A673 (cell line): ENCODE measurements at places on chromosomes 4 and X.

GRCh38 chr4:15244354-15244753, 183.5 kb upstream of the C1QTNF7 start:
- no peak for DNase-seq

DNA sequence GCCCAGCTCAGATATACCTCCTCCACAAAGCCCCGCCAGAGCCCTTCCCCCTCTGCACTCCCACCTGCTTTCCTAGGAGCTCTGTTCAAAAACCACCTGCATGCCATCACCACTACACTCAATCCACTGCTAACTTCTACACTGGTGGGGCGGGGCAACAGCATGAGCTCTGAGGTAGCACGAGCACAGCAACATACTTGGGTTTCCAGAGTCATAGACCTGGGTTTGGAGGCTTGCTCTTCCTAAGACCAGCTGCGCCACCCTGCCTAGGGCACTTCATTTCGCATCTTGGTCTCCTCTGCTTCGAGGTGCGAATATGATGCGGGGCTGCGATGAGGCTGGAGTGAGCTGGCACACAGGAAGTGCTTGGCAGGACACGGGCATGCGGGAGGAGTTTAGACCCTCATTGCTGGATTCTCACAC, 3.6 kb downstream of the SASH3 start:
- no peak for DNase-seq

- DNase-seq, result no peak
Observed at GRCh38 chrX:84118315-84118714, 69.7 kb downstream of the RPS6KA6 start.

DNA sequence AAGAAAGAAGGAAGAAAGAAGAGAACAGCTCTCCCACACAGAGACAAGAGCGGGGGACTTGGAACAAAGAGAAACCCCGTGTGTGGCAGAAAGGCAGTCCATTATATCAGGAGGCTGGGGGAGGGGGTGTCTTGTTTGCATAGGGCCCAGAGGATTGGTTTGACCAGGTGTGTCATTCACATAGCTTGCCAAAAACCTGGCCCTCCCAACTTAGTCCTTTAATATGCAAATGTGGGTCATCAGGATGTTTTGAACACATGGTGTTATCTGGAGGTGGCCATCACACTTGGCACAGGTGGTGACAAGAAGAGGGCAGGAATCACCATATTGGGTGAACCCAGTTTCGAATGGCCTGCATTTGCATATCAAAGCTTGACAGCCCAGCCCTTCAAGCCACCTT, 111.7 kb downstream of the LINC00632 start:
- no peak for DNase-seq

DNA sequence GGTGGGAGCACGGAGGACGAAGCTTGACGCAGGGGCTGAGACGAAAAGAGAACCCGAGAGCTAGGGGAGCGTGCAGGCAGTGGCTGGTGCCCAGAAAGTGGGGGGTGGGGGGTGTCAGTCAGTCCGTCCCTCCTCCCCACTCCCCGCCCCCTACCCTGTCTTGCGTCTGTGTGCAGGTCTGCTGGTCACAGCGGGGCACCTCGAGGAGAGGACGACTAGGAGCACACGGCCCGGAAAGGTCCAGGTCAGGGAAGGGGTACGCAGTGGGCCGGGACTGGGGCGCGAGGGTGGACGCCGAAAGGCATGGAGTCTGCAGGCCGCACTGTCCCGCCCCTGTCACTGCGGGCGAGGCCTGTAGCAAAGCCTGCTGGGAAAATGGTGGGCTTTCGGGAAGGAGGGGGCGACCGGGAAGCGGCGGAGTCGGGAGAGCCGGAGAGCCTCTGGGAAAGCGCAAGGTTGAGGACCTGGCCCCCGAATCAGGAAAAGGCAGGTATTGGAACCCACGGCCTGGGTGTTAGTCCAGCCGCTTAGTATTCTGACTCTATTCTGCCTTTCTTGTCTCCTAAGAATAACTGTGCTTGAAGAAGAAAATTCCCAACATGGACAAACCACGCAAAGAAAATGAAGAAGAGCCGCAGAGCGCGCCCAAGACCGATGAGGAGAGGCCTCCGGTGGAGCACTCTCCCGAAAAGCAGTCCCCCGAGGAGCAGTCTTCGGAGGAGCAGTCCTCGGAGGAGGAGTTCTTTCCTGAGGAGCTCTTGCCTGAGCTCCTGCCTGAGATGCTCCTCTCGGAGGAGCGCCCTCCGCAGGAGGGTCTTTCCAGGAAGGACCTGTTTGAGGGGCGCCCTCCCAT, 769 bp downstream of the TCEAL1 start:
- peak; percentile 73 for DNase-seq

- no peak for DNase-seq
Observed at GRCh38 chr4:13984991-13985800, 357.7 kb upstream of the BOD1L1 start.

GRCh38 chrX:20906571-20906970, 467.6 kb upstream of the CNKSR2 start:
- no peak for DNase-seq

DNA sequence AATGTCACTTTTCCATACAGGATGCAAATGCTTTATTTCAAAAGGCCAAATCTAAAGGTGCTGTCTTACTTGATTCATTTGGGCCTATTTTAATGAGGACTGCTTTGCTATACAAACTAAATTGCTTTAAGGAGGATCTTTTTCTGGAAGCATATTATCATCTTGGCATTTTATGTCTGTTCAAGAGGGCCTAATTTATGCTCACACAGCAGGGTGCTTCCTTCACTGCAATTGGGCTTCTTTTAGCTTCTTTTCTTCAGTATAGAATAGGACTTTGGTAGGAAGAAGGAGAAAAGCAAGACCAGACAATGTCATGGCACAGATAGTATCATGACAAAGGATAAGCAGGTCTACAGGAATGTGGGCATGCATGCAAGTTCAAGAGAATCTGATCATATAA, 222.4 kb upstream of the ANKRD50 start:
- peak; percentile 95 for DNase-seq

DNA sequence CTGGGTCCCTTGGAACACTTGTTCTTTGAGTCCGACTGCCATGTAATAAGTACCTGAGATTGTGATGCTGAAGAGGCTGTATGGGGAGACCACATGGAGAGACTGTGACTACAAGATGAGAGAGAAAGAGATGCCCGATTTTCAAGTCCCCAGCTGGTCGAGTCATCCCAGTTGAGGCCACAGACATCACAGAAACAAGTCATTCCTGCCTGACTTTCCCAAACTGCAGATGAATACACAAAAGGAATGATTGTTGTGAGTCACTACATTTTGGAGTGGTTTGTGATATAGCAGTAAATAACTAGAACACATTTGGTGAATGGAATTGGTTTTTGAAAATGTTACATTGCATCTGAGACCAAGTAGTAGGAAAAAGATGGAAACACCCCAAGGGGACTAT, 9.0 kb upstream of the YIPF7 start:
- DNase-seq, result no peak

DNA sequence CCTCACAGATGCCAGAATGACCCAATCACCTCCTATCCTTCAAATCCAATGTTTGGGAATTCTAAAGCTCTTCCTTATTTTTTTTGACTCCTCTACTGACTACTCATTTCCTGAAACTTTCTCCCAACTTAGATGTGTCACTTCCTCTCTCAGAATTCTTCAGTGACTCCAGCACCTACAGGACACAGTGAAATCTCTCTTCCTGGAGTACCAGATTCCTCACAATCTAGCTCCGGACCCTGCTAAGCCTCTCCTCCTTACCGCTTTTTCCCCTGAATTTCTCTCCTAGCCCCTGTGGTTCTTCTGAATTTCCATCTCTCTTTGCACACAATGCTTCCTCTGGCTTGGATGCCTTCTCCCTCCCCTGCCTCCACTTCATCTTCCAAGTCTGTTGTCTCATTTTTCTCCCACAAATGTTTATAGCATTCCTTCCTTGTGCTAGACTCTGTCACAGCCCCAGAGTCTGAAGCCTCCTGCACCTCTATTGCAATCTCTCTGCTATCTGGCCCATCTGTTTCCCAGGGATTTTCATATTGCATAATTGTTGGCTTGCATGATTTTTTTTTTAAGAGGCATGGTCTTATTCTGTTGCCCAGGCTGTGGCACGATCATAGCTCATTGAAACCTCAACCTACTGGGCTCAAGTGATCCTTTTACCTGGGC, 80.1 kb downstream of the ANAPC4 start:
- DNase-seq, result no peak

GRCh38 chr4:13766761-13767540, 139.4 kb upstream of the BOD1L1 start:
- no peak for DNase-seq

DNA sequence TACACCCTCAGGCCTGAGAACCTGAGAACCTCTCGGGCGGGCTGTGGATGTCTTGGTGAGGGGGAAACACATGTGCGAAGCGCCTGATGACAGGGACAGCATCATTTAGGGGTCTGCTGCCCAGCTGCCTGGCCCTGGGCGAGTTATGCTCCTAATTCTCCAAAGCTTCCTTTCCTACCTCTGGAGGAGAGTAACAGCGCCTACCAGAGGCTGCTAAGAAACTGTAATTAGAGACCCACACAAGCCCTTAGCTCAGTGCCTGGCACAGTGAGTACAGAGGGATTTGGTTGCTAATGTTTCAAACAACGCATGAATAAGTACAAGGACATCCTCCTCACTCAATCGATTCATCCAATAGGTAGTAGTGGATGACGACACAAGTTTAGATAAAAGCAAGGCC, 40.4 kb downstream of the BCOR start:
- no peak for DNase-seq

DNA sequence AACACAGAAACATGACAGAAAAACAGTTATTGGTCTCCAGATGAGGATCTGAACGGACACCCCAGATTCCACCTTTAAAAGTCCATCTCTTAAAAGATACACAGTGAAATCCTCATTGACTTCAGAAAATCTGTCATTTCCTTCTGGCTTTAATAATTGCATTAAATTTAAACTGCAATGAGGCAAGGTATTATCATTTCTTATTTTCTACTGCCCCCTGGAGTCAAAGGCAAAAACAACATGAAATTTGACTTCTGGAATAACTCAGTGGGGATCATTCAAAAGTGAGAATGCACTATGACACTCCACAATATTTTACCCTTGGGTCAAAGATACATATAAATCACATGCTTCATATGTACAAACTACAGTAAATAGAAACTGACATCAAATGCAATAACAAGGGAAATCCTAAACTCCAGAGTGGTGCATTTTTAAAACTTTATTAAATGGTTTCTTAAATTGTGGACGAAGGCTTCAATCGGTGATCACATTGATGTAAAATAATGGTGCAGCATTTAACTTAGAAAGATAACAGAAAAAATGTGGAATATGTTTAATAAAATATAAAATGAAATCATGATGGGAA, 56.4 kb upstream of the SPANXN1 start:
- DNase-seq, result peak; percentile 40

GRCh38 chr4:112245383-112245782, 13.8 kb downstream of the AP1AR start:
- DNase-seq, result no peak

GRCh38 chr4:167290678-167291077, 56.4 kb upstream of the SPOCK3 start:
- peak; percentile 15 for DNase-seq

- no peak for DNase-seq
Observed at GRCh38 chr4:41750121-41750625, 1.6 kb upstream of the PHOX2B start.

DNA sequence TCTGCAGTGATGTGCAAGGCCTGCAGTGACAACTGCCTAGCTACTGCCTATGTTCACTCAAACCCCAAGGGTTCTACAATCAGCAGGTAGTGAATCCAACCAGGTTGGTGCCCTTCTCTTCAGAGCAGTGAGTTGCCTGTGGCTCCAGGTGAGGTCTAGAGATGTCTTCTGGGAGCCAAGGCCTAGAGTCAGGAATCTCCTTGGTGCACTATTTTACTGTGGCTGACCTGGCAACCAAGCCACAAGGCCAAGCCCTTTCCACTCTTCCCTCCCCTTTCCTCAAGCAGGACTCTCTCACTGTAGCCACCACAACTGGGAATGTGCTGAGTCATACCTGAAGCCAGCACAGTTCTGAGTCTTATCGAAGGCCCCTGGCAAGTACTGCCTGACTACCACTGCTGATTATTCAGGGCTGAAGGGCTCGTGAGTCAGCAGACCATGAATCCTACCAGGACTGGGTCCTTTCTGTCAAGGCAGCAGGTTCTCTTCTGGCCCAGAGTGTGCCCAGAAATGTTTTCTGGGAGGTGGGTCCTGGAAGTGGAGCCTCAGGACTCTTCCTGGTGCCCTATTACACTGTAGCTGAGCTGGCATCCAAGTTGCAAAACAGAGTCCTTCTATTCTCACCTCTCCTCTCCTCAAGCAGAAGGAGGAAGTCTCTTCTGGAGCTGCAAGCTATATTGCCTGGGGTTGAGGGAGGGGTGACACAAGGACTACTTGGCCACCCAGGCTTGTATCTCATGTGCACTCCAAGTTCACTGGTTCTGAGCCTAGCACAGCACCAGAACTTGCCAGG, 111.6 kb downstream of the BTC start:
- DNase-seq, result peak; percentile 12

DNA sequence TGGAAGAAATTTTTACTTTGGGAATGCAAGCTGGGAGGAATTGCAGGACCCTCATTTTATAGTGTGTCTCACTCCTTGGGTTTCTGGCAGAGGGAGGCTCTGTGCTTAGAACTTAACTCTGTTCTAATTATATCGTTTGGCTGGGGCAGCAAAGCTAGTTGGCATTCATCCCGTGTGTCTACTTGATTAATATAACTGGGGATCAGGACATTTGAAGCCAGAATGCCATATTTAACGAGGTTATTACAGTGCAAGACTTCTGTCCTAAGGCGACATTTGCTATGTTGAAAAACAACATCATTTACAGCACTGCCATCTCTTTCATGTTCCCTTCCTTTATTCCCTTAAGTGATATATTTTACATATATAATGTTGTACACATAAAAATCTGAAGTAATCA, 179.1 kb upstream of the TBC1D9 start:
- DNase-seq, result no peak

DNA sequence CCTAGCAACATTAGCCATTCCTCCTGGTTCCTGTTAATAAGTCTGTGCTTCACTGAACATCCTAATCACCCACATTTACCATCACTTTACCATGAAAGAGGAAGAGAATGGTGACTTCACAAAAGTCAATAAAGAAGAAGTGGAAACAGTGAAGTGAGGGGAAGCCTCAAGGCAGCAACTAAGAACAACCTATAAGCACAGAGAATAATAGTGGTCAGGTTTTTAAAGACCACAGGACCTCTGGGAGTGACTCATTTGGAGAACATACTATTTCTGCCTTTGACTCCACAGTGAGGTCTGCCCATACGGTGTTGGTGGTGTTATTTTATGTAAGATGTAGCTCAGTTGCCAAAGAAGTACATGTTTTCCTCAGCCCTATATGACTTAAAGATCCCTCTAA, 86.0 kb upstream of the TET2 start:
- no peak for DNase-seq

GRCh38 chr4:6119507-6120020, 80.8 kb downstream of the JAKMIP1 start:
- no peak for DNase-seq

DNA sequence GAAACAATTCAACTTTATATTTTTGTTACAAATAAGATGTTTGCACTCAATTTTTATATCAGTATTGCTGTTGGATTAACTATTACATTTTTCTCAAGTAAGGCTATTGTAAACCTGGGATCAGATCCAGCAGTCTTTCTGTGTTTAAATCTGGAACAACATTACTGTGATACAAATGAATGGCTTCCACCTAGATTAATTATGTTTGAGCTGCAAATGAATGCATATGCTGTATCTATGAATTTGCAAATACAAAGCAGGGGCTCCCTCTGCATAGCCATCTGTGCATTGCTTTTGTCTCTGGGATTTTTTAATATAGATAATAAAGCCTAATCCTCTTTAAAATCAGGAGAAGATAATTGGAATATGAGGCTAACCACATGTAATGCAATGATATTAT, 69.8 kb upstream of the NEIL3 start:
- no peak for DNase-seq
